ENCODE measurements at places on chromosomes 6 and 20. TPM values are rescaled to one million over a fixed set of nuclear protein-coding genes. Genes with fewer than 3 reads are reported as not detected.

DNA sequence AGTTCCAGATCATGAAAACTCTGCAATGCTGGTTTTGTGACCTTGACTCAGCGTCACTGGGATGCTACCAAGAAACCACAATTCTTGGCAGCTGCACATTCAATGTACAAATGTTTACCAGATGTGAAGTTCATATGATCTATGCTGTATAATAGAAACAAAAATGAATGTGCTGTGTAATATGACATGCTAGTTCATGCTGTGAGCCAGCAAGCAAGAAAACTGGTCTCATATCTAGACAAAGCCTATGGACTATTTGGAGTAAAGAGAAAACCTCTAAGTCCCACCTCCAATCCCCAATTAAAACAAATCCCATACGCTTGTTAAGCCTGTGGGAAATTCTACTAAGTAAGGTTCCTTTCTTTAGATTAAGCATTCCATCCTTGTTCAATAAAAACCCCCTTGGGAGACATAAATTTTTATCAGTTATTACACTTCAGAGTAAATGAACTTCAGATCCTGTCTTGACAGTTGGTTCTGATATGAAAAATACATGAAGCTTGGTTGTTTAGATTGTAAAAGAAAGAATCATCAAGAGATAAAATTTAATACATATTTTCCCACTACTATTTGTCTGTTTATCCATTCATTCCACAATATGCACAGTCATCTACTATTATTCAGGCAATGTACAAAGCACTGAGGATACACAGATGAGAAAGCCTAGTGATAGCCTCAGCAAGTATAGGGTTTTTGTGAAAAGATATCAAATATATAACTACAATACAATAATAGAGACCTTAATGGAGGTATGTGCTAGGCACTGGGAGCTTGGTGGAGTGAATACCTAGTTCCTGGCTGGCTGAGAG, 20.1 kb downstream of the COL21A1 start:
- ATAC-seq = no peak

- ATAC-seq = no peak
These were observed 2.5 kb downstream of the HDDC2 start for GRCh38 chr6:125299257-125299656.

DNA sequence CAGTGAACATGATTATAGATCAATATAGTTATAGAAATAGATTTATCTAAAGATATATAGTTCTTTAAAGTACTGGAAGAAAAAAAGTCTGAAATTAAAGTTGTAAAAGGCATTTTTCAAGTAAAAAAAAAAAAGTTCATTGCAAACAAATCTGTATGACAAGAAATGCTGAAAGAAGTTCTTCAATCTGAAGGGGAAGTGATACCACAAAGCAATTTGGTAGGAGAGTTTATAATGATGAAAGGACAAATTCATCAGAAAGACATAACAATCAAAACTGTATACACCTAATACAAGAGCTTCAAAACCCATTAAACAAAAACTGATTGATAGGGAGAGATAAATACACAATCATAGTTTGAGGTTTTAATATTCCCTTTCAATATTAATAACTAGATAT, 14.1 kb downstream of the HUS1B start:
- ATAC-seq = no peak

GRCh38 chr20:32191422-32191821, 16.1 kb downstream of the PLAGL2 start:
- no peak for ATAC-seq

GRCh38 chr20:49690899-49691620, 22.6 kb downstream of the B4GALT5 start:
- ATAC-seq = no peak

Gene PHACTR1
- total RNA-seq = 27.4 TPM

Gene NSFL1C
- 59.4 TPM for total RNA-seq

Gene PPP1R14C
- total RNA-seq = 15.9 TPM

GRCh38 chr20:4076671-4077070, 61.3 kb upstream of the RNF24 start:
- peak; percentile 92 for ATAC-seq

DNA sequence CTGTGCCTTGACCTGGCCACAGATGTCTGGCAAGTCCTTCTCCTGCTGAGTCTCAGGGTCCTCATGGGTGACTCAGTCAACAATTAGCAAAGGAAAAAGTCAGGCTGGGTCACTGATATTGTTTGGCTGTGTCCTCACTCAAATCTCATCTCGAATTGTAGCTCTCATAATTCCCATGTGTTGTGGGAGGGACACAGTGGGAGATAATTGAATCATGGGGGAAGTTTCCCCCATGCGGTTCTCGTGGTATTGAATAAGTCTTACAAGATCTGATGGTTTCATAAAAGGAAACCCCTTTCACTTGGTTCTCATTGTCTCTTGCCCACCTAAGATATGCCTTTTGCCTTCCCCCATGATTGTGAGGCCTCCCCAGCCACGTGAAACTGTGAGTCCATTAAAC, 45.7 kb downstream of the PREX1 start:
- no peak for ATAC-seq

DNA sequence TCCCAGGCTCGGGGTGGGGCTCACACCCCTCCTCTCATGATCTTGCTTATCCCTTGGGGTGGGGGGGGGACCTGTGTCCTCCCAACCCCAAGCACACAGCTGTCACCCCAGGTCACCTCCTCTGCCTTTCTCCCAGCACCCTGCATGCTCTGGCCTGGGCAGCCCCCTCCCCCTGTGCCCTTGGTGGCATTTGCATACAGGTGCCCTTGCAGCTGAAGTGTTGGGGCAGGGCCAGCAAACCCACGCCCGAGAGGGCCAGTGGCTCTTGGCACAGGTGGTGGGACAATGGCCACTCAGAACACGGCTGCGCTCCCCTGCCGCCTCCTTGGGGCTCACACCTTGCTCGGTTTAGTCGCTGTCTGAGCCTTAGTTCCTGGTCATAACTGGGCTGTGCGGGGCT, 11.3 kb upstream of the MYT1 start:
- ATAC-seq = no peak
